GM13977 (cell line): ENCODE measurements at places on chromosomes 16 and 17.

- DNase-seq = no peak
Observed at GRCh38 chr17:48725288-48726064, 2.5 kb downstream of the PRAC2 start.

DNA sequence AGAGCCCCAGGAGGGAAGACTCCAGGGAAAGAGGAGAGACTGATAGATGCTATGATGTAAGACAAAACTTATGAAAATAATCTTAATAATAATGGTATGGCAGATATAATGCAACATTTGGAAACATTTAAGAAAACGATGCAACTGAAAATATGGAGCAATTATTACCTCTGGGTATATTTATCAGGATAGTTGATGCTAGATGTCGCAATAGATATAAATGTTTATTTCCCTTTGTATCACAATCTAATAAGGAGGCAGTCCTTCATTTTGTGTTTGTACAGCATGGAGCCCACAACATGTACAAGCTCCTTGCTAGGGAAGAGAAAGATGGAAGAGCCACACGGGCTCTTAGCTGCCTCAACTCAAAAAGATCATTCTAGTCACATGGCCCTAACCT is 101.1 kb upstream of the TMEM132E start:
- DNase-seq = no peak

GRCh38 chr17:30924341-30924740 is 2.6 kb downstream of the ADAP2 start:
- DNase-seq = no peak

- DNase-seq = peak; percentile 85
Observed at GRCh38 chr17:80082403-80083135, 18.8 kb upstream of the GAA start.

GRCh38 chr16:10638101-10638500 is 56.6 kb downstream of the TEKT5 start:
- no peak for DNase-seq
